Stimulated activated CD4-positive, alpha-beta T cell treated with anti-CD3 and anti-CD28 coated beads, Interleukin-12 subunit alpha, Interleukin-12 subunit beta, amount 100 ng/mL, for 24 hours (primary cell): ENCODE measurements at places on chromosomes 5 and 9.
A peak's percentile ranks its signal among the peaks of the same experiment; 100 is the strongest.

GRCh38 chr5:108238936-108239887 lies 142.7 kb downstream of the FBXL17 start:
- DNase-seq: no peak

DNA sequence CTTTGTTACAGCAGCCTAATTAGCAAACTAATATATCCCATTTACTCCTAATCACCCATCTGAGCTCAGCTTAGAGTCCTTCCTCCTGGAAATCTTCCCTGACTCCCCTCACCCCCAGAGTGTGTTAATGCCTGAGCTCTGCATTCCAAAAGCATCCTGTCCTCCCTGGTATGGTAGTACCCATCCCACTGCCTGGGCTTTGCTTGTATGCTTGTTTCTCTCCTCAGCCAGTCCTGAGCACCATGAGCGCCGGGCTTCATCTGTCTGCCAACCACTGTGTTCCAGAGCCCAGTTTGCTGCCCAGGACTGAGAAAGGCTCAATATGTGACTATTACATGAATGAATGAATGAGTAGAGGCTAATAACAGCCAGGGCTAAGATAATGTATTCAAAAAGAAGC lies 272.4 kb downstream of the CDK5RAP2 start:
- DNase-seq: no peak

- DNase-seq: no peak
Observed at GRCh38 chr9:134297083-134297410, 29.2 kb upstream of the RXRA start.

DNA sequence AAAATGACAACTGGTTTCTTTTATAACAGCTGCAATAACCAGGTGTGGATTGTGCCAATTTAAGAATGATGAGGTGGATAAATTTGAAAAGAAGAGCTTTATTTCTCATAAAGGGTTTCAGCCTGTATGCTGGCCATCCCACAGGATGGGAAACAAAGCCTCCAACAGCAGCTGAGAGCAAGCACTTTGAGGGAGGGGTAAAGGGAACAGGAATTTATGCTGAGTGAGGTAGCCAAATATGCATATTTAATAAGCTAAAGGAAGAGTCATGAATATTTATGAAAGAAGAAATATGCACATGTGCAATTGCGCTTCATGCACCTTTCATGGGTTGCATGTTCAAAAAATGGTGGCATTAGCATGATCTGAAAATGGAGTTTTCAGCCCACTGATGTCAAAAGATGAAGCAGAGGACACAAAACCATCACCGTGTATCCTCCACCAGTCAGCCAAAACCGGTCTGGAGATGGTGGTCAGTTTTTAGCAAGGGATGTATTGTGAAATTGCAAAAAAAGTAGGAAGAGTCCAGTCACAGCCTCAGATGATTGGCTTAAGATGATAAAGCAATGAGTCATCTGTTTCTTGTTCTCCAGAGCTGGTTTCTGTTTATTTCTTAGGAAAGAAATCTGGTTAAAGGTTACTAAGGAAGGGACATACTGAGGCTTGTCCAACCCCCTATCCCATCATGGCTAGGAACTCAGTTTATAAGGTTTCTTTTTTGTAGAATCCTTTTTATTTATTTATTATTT lies 47.9 kb downstream of the DEPDC1B start:
- DNase-seq: no peak

- no peak for DNase-seq
Observed at GRCh38 chr5:159178978-159179377, 30.4 kb downstream of the RNF145 start.

DNA sequence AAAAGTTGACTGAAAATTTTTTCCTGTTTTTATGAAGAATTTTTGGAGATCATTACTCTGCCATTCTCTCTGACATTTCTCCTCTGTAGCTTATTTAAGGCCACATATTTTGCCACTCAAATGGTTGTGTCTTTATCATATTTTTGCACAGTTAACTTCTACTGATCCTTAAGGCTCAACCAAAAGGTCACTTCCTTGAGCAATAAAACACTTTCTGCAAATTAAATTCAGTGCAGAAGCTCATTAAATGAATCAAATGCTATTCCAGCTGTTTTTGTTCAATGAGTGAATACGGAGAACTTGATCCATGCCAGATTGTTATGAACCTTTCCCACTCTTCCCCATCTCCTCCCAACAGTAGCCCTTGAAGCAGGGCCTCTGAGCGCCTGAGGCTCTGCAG lies 93.8 kb upstream of the EPB41L4A start:
- no peak for DNase-seq

GRCh38 chr5:158117467-158118160 lies 258.7 kb upstream of the CLINT1 start:
- no peak for DNase-seq

GRCh38 chr5:161637591-161637990 lies 47.9 kb upstream of the GABRA6 start:
- DNase-seq: no peak

- DNase-seq: no peak
Observed at GRCh38 chr5:60829490-60830266, 14.4 kb downstream of the ELOVL7 start.

DNA sequence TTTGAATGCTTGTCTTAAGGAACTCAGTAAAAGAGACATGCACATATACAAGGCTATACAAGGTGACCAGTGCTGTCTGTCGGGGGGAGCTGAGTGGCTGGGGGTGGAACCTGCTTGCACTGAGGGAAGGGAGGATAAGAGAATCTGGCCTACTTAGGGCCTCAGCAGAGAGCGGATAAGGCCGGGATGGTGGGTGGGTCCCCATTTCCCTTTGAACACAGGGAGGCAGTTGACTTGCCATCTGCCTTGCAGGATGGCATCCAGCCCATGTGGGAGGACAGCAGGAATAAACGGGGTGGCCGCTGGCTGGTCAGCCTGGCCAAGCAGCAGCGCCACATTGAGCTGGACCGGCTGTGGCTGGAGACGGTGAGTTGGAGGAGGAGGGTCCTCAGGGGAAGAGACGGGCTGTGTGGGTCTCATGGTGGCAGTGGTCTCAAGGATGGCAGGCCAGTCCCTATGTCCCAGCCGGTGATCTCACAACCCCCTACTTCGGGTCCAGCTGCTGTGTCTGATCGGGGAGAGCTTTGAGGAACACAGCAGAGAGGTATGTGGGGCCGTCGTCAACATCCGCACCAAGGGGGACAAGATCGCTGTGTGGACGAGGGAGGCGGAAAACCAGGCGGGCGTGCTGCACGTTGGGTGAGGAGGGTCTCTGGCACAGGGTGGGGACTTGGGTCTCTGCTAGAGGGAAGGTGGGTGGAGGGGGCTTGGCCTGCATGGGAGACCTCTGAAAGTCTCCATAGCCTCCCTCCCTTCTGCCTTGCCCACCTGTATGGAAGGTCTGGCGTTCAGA lies 2.2 kb upstream of the TSPAN17 start:
- DNase-seq: no peak

DNA sequence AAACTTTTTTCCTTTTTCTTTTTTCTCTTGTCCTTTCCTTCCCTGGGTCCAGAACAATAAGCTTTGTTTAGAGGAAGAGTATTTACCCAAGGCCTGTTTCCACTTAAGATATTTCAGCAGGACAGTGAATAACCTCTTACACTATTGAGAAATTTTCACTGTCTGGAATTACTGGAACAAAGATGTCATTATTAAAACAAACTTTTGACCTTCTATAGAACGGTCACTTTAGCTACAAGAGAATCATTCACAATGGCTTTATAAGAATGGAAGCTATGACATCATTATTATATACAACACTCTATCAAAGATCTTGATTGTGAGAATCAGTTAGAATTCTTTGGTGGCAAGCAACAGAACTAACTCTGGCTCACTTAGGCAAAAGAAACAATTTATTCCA lies 22.0 kb upstream of the ARHGAP26 start:
- DNase-seq: no peak

- DNase-seq: no peak
Observed at GRCh38 chr9:113851873-113852272, 24.2 kb upstream of the ZNF618 start.

DNA sequence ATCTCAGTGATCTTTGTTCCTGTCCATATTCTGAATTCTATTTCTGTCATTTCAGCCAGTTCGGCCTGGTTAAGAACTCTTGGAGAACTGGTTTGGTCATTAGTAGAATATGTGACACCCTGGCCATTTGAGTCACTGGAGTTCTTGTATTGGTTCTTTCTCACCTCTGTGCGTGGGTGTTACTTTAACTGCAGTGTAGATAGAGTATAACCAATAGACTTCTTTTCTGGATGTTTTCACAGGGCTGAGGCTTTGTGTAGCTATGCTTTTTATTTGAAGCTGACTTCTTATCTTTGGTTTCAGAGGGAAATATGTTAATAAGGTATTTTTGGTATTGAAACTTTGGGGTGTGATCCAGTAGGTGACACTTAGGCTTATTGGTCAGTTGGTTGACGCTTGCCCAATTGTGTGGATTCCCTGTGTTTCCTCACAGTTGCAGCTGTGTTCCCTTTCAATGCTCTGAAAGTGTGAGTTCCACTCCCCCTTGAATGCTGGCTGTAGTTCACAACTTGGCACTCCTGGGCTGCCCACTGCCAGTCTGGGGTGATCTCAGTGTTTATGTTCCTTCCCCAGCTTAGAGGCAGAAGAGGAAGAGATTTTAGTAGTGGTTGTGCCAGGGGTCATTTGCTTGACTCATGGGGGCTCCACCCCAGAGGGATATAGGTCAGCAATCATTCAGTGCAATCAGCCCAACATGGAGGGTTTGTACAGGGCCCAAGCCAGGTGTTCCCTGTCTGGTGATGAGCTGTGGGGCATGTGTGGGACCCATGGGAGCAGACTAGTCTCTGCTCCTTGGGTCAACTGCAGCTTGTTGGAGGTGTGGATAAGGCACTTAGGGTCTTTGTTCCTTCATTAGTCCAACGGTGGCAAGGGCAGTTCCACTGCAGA lies 34.9 kb upstream of the TEK start:
- no peak for DNase-seq

GRCh38 chr9:36284226-36284625 lies 26.0 kb upstream of the GNE start:
- no peak for DNase-seq

GRCh38 chr5:119059740-119060255 lies 11.1 kb upstream of the DMXL1 start:
- no peak for DNase-seq

DNA sequence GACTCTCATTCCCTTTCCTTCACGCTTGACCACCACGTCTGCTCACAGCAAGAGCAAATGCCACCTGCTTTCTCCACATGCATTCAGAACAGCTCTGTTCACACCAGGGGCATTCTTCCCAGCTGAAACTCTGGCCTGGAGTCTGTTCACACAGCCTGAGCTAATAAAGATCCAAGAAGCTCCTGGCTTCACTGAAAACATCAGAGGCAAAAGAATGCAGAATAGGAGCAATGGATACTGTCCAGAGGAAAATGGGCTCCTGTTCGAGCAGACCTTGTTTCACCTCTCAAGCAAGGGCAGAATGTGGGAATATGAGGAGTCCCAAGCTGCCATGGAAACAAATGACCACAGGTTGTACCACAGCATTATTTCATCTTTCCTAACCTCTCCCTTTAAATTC lies 402.7 kb upstream of the TNC start:
- DNase-seq: no peak

DNA sequence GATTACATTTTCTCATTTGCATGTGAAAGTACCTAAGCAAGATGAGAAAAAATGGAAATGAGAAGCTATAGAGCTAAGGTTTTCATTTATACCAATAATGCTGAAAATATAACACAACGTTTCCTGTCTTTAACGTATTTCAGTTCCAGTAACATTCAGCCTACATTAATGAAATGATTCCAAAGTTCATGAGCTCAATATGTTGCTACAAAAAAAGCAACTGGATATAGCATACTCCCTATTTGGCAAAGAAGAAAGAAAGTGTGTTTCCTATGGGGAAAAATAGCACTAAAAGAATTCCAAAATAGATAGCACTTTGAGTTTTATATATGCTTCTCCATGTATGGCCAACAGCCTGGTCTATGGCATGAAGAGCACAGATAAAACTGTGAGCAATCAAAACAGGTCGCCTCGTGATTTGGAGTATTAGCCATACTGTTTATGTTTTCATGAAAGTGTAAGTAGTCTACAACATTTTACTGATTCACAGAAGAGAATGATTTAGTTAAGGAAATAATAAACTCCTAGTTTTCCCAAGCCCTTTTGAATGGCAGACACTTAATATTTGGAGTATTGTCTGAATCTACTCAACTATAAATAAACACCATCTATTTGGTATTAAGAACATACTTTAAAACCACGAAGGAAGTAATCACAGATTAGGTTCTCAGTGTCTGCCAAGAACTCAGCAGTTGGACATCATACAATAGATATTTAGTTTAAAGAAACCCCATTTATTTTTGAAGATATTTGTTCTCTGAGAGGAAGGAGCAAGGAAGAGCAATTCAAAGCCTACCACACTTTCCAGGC lies 258.7 kb upstream of the RASA1 start:
- DNase-seq: no peak

DNA sequence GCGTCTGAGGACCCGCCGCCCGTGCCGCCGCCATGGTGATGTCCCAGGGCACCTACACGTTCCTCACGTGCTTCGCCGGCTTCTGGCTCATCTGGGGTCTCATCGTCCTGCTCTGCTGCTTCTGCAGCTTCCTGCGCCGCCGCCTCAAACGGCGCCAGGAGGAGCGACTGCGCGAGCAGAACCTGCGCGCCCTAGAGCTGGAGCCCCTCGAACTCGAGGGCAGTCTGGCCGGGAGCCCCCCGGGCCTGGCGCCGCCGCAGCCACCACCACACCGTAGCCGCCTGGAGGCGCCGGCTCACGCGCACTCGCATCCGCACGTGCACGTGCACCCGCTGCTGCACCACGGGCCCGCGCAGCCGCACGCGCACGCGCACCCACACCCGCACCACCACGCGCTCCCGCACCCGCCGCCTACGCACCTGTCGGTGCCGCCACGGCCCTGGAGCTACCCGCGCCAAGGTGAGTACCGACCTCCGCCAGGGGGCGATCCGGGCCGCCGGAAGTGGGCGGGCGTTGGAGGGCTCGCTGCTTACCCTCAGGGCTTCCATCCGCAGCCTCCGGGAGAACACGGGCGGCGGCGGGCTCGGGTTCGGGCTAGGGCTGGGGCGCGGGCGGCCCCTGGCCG lies 8.5 kb downstream of the PRR7 start:
- peak; percentile 80 for DNase-seq

DNA sequence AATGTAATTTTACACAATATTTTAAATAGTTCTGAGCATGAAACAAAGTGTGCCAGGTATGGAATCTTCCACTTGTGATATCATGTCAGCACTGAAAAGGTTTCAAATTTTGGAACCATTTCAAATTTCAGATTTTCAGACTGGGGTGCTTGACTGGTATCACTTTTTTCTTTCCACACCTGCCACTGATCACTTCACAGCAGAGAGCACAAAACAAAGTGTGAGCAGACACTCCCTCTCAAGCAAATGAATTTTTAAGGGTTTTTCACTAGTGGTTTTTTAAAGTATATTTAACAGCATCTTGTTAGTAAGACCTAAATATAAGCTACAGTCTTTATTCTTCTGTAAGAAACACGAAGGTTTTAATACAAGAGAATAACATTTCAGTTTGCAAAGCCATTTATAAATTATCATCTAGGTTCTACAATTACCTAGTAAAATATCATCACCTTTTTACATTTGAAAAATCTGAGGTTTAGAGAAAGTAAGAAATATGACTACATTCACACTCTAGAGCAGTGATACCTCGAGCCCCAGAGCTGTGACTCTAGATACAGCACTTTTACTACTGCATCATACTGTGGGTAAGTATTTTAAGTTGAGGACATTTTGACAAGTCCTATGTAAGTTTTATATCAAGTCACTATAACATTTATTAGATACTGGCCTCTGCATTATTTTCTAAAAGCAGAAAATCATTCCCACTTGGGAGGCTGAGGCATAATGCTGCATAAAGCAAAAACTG lies 14.6 kb downstream of the GOLPH3 start:
- DNase-seq: no peak
